Endothelial cell of coronary artery (primary cell): ENCODE measurements at places on chromosomes 3 and 15. TPM values are rescaled to one million over a fixed set of nuclear protein-coding genes. Genes with fewer than 3 reads are reported as not detected.

The QARS1 gene
- total RNA-seq = 272 and 308 TPM in 2 replicates

The RFTN1 gene
- total RNA-seq = 18.8 and 45.0 TPM in 2 replicates

The ELL3 gene
- 1.8 and 1.9 TPM in 2 replicates for total RNA-seq

The FGF7 gene
- 0.18 and 0.28 TPM in 2 replicates for total RNA-seq

The NRROS gene
- total RNA-seq = 1.9 and 5.2 TPM in 2 replicates

The PLSCR5 gene
- not detected in 2 replicates for total RNA-seq

The ZNF774 gene
- total RNA-seq = 0.72 and 1.0 TPM in 2 replicates

The SGO1 gene
- 2.4 and 5.2 TPM in 2 replicates for total RNA-seq

The SPSB4 gene
- not detected in 2 replicates for total RNA-seq

The ANKRD63 gene
- total RNA-seq = 0.09 TPM in 2 replicates

The ACKR4 gene
- 0.18 and 0.47 TPM in 2 replicates for total RNA-seq

The BUB1B gene
- total RNA-seq = 10.1 and 29.4 TPM in 2 replicates

The SEMA3B gene
- total RNA-seq = 0.27 and 1.3 TPM in 2 replicates

The MNS1 gene
- total RNA-seq = 0.28 and 0.90 TPM in 2 replicates

The LIPH gene
- under 0.01 and 2.5 TPM in 2 replicates for total RNA-seq

The MITF gene
- 1.3 and 2.0 TPM in 2 replicates for total RNA-seq

The STXBP5L gene
- total RNA-seq = not detected in 2 replicates

The OSBPL10 gene
- total RNA-seq = 14.2 and 14.7 TPM in 2 replicates

The TM4SF1 gene
- total RNA-seq = 774 and 910 TPM in 2 replicates

The UCN2 gene
- 0.09 TPM in 1 of 2 replicates, not detected in the other for total RNA-seq

The GPR15 gene
- total RNA-seq = not detected in 2 replicates

The RHOV gene
- total RNA-seq = under 0.01 and 0.09 TPM in 2 replicates

The PIGZ gene
- total RNA-seq = 2.2 and 2.4 TPM in 2 replicates

The NLGN1 gene
- 29.4 and 32.2 TPM in 2 replicates for total RNA-seq

The CCR3 gene
- total RNA-seq = not detected in 2 replicates

The ALDH1L1 gene
- 0.28 TPM in 1 of 2 replicates, not detected in the other for total RNA-seq

The ARMC8 gene
- total RNA-seq = 38.1 and 55.7 TPM in 2 replicates

The CDHR4 gene
- not detected in 2 replicates for total RNA-seq

The GHSR gene
- total RNA-seq = not detected in 2 replicates

The SV2B gene
- 0.18 TPM in 1 of 2 replicates, not detected in the other for total RNA-seq

The RMDN3 gene
- total RNA-seq = 21.6 and 24.5 TPM in 2 replicates

The TRPM1 gene
- total RNA-seq = 0.19 and 0.27 TPM in 2 replicates

The HTR3E gene
- not detected in 2 replicates for total RNA-seq

The NIPA2 gene
- total RNA-seq = 61.6 and 75.4 TPM in 2 replicates

The MLF1 gene
- total RNA-seq = 6.6 and 6.7 TPM in 2 replicates

The HGD gene
- total RNA-seq = 0.27 TPM in 1 of 2 replicates, not detected in the other

The ARNT2 gene
- total RNA-seq = 0.09 TPM in 2 replicates

The DRD3 gene
- not detected in 2 replicates for total RNA-seq

The RPUSD2 gene
- total RNA-seq = 13.9 and 14.0 TPM in 2 replicates

The BTBD1 gene
- total RNA-seq = 80.5 and 93.6 TPM in 2 replicates

The FAM3D gene
- total RNA-seq = 0.09 and 0.18 TPM in 2 replicates

The MYO5C gene
- 7.0 and 8.5 TPM in 2 replicates for total RNA-seq

The REC114 gene
- not detected in 2 replicates for total RNA-seq

The CHRM5 gene
- total RNA-seq = under 0.01 TPM in 1 of 2 replicates, not detected in the other

The SRP14 gene
- 239 and 259 TPM in 2 replicates for total RNA-seq

The SAMD7 gene
- not detected in 2 replicates for total RNA-seq

The SRGAP3 gene
- under 0.01 and 0.18 TPM in 2 replicates for total RNA-seq

The CSTA gene
- total RNA-seq = 0.66 TPM in 1 of 2 replicates, not detected in the other

The SEMA6D gene
- 2.1 and 2.2 TPM in 2 replicates for total RNA-seq

The NR2E3 gene
- 0.09 and 0.18 TPM in 2 replicates for total RNA-seq

The CLDN18 gene
- total RNA-seq = not detected in 2 replicates

The MFAP1 gene
- total RNA-seq = 25.7 and 29.6 TPM in 2 replicates

The CIB2 gene
- 1.4 and 4.0 TPM in 2 replicates for total RNA-seq

The EFCC1 gene
- total RNA-seq = 0.18 and 0.19 TPM in 2 replicates

The CTXN2 gene
- total RNA-seq = under 0.01 TPM in 1 of 2 replicates, not detected in the other

The SLC41A3 gene
- 38.3 and 56.6 TPM in 2 replicates for total RNA-seq

The TEX9 gene
- total RNA-seq = 1.0 and 1.6 TPM in 2 replicates

The RABL3 gene
- total RNA-seq = 6.4 and 11.7 TPM in 2 replicates

The SLC28A1 gene
- not detected in 2 replicates for total RNA-seq

The CX3CR1 gene
- not detected in 2 replicates for total RNA-seq
